ENCODE measurements at places on chromosomes 7 and 10. TPM values are rescaled to one million over a fixed set of nuclear protein-coding genes. Genes with fewer than 3 reads are reported as not detected.

The SH2D4B gene
- total RNA-seq, result 0.07 TPM

The INA gene
- not detected for total RNA-seq

DNA sequence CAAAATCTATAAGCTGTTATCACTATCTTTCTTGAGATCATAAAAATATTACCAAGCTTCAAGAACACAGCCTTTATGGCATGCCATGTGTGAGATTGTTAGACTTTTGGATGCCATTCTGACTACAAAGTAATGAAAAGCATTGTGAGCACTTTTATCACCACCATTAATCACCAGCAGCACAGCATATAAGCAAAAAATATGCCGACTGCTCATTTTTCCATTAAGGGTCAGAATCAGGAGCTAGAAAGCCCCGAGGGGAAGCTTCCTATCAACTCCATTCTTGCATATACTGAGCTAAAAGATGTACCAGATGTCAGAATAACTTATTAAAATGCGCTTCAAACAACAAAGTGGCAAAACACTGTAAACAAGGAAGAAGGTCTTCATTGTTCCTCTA is 114.3 kb downstream of the LMBR1 start:
- DNase-seq, result no peak

- DNase-seq, result no peak
Observed at GRCh38 chr7:49497471-49497870, 276.0 kb upstream of the VWC2 start.

- DNase-seq, result no peak
Observed at GRCh38 chr10:64059884-64060283, 538.7 kb downstream of the REEP3 start.

DNA sequence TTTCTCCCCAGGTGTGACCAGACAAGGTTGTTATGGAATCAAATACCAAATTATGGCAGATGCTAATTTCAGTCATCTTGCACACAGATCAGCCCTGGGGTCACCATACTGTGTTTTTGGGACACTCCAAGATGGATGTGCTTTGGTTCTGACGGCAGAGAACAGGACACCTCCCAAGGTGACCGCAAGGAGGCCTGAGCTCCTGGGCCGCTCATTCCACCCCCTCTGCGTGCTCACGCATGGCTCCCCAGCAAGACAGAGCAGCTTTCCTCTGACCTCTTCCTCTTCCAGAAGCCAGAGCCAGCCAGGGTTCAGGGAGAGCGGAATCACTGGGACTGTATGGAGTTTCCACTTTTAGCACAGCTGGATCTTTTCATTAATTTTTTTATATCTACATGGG is 402.8 kb downstream of the DNAJB6 start:
- DNase-seq, result no peak

- no peak for DNase-seq
Observed at GRCh38 chr7:115145512-115145911, 223.6 kb downstream of the MDFIC start.

DNA sequence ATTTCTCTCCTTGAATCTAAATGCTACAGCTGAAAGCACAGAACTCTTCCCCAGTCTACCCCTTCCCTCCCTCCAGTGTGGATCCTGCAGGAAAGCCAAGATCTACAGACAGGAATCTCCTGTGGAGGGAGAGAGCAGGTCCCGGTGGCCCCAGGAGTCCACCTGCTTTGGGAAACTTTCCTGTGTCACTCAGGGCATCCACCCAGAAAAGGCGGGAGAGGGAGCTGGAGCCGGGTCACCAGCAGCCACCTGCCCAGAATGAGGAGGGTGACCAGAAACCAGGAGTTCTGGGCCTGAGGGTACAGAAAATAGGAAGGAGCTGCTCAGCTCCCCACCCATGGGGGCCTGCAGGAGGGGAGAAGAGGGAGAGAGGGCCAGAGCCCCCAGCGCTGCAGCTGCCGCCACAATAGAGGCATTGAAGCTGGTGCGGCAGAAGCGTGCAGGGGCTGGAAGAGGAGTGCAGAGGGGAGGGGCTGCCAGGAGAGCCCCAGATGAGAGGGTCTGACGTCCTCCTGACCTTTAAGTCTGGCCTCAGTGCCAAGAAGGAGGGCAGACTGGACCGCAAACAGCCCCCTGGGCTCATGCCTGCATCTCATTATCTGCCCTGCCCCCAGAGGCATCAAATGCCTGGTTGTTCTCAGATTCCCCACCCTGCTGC is 56.3 kb upstream of the TMEM72 start:
- no peak for DNase-seq

DNA sequence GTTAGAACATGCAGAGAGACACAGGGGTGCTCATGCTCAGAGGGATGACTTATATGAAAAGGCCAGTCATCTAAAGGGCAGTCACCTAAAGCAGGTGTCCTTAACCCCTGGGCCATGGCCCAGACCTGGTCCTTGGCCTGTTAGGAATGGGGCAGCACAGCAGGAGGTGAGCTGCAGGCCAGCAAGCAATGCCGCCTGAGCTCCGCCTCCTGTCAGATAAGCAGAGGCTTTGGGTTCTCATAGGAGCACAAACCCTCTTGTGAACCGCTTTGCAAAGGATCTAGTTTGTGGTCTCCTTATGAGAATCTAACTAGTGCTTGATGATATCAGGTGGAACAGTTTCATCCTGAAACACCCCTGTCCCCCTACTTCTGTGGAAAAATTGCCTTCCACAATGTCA is 14.5 kb downstream of the ANKRD7 start:
- no peak for DNase-seq

All from A172 (cell line).